NCI-H82 (cell line): ENCODE measurements at places on chromosomes 2 and 18.
A peak's percentile ranks its signal among the peaks of the same experiment; 100 is the strongest.

- peak; percentile 76 for DNase-seq
These were observed 56.6 kb downstream of the CLHC1 start for GRCh38 chr2:55175254-55176093.

GRCh38 chr2:165582409-165582808 is 112.9 kb downstream of the CSRNP3 start:
- no peak for DNase-seq

DNA sequence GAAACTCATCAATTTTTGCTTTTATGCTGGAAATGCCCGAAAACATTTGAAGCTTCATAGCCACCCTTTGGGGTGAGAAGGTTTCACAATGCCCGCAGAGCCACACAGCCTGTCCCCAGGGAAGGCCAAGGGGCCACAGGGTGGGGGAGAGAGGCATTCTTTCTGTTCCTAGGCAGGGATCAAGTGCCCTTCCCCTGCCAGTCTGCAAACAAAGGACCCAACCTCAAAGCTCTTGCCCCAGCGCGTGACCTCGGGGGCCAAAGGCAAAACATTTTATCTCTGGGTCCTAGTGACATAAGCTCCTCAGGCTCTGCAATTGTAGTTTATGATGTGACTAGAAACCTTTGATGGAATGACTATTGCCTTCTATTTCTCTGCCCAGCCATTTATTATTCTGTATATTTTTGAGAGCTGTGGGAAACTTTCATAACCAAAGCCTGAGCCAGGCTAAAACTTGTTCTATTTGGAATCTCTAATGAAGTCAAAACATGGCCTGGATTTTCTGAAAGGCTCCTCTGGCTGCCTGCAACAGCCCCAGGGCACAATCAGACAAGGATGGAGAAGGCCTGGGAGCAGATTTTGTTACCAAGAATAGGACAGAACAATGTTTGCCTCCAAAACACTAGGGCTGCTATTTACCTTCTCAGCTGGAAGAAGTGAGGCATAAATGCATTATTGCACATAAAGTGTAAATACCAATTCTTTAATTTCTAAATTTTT is 137.2 kb upstream of the KCTD1 start:
- no peak for DNase-seq

DNA sequence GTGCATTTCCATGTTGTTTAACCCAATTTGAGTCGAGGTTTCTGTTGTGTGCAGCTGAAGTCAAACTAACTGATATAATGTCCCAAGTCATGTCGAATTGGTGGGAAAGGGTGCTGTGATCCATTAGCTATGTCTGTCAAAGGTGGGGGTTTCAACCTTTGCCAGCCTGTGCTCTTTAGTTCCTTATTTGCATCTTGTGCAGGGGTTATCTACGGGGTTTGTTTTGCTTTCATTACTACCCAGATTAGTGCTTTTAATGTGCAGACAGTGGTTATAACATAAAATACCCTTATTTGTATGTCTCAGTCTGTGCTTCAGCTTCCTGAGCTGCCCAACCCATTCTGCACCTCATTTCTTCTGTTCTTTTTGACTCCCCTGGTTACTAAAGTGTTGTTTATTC is 271.9 kb upstream of the CXCR4 start:
- no peak for DNase-seq

DNA sequence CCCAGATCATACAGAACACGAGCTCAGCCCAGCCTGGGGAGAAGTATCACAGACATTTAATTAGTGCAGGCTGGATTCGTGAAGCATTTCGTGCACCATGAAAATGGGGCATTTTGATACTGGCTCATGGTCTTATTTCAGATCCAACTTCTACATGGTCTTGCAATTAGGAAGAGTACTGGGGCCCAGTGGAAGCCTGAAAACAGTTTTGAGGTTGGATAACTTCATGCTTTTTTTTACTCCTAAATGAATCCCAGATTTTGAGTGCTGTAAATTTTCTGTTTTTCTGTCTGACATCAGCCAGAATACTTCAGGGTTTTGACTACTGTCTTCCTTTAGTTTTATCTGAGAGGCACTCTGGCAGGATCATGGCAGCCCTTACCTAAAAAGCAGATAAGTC is 160.1 kb downstream of the GFPT1 start:
- no peak for DNase-seq

DNA sequence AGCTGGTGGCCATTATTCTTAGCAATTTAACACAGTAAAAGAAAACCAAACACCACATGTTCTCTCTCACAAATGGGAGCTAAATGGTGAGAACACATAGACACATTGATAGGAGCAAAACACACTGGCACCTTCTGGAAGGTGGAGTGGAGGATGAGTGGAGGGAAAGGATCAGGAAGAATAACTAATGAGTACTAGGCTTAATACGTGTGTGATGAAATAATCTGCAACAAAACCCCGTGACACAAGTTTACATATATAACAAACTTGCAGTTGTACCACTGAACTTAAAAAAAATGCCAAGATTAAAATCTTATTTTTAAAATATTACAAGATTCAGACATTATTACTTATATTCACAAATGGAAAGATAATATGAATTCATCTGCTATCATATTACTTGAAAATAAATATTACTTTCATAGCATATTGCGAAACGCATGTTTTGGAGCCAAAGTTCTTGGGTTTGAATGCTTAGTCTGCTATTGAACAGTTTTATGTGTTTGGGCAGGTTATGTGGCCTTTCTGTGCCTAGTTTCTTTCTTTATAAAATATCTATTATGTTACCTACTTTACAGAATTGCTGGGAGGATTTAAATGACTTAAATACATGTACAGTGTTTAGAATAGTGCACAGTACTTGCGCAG is 20.5 kb downstream of the ANKRD62 start:
- no peak for DNase-seq

- no peak for DNase-seq
These were observed 28.1 kb downstream of the FOSL2 start for GRCh38 chr2:28420722-28421121.

GRCh38 chr2:118642501-118642900 is 204.9 kb downstream of the EN1 start:
- DNase-seq: no peak

DNA sequence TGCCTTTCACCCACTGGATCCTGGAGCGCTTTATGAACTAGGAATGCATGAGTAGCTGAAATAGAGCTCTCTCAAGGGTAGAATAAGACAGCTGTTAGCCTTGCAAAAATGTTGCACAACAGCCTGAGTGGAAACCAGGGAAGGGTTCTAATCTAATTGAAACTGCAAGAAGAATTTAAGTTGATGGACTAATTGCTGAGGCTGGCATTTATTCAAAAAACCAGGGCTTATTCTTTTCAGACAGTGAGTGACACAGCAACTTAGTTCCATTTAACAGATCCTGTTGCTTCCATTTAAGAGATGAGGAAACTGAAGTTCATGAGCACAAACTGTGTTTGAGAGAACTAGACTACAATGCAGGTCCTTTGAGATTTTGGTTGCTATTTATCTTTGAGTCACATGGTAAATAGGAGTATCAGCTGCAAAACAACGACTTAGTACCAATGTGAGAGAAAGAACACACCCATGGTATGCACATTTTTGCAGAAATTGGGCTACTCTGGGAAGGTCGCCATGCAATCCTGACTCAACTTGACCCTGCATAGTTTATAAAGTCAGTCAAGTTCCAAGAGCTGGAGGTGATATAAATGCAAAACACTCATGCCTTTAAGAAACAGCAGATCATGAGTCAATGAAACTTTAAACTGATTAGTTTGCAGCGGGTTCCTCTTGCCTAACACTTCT is 76.4 kb upstream of the PARD3B start:
- no peak for DNase-seq

GRCh38 chr2:121004359-121004758 is 268.7 kb downstream of the GLI2 start:
- no peak for DNase-seq

GRCh38 chr2:206305523-206306245 is 31.2 kb downstream of the ZDBF2 start:
- no peak for DNase-seq

DNA sequence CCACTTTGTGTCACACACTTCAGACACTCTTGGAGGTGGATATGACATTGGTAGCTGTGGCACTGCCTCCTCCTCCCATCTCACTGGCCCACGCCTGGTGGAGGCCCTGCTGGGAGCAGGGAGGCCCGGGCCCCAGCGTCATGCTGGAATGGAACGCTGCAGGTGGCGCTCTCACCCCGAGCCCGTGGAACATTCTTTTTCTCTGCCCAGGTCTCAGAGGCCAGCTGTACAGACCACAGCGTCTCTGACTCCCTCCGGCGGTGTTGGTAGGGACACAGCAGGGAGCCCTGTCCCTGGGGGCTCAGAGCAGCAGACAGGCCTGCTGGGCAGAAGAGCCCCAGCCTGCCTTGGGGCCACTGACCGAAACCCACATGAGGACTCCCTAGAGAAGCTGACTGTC is 218.1 kb downstream of the TWIST2 start:
- DNase-seq: peak; percentile 8

- no peak for DNase-seq
These were observed 8.5 kb downstream of the ZNF516 start for GRCh38 chr18:76486574-76486973.

DNA sequence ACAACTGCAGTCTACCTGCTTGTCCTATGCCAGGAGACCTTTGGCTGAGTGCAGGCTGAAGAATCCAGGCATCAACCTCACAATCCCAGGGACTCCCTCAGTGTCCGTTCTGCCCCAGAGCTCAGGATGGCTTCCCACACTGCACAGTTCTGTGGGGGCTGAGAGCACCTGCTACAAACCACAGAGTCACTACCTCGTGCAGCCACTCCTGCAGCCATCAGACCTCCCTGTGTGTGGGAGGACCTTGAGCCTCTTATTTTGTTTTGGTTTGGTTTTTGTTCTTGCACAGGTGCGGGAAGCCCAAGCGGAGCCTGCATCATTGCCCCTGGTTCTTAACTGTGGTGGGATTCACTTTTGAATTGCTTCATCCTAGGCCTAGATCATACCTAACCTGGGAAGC is 31.0 kb downstream of the NAT8 start:
- no peak for DNase-seq

DNA sequence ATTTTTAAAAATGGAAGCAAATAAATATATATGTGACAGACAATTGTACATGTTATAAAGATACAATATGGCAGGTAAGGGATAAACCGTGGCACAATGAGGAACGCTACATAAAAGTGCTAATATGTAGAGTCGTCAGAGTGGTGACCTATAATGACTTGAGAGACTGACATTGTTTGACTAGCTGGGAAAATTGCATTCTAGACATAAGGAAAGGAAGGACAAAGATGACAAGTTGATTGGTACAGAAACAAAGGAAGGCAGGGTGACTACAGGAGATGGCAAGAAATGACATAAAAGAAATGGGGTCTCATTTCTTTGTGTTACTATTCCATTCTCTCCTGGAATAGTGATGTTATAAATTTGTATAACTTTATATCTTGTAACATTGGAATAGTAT is 420.4 kb downstream of the DSC3 start:
- no peak for DNase-seq

GRCh38 chr2:128311755-128312341 is 6.8 kb downstream of the HS6ST1 start:
- DNase-seq: no peak

GRCh38 chr2:28624793-28625701 is 126.6 kb upstream of the PPP1CB start:
- DNase-seq: no peak

GRCh38 chr18:63097178-63097577 is 222.4 kb downstream of the BCL2 start:
- no peak for DNase-seq
